H1 (cell line): ENCODE measurements at places on chromosomes 12 and 14. TPM values are rescaled to one million over a fixed set of nuclear protein-coding genes. Genes with fewer than 3 reads are reported as not detected.
A peak's percentile ranks its signal among the peaks of the same experiment; 100 is the strongest.

The SCYL2 gene
- 45.0 and 48.7 TPM in 2 replicates for total RNA-seq

DNA sequence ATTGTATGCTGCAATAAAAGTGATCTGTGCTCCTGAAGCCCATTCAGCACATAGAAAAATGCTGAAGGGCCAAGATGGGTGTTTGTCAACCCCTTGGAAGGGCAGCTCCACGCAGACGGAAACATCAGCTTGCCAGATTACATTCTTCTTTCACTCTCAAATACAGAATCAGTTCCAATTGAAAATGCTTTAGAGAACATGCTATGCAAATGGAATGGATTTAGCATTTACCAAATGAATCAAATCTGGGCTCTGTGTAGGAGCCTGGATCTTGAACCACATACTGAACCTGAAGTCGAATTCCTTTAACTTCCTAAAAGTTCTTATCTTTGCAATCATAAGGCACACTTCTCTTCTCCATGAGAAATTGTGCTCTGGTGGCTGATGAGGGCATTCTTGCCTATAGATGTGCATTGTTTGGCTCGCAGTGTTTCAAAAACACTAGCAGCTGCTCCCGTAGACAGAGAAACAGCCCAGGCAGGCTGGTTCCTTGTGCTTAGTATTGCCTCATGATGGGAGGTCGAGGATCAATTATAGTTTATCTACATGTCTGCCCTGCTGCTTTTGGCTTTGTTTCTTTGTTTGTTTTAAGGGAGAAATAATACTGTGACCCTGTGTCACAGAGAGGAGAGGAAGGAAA lies 489.8 kb upstream of the FLRT2 start:
- no peak for DNase-seq
- H3K27ac ChIP-seq: no peak overlapping the region
- no peaks in the 10 kb centered on the region for H3K27me3 ChIP-seq
- no peaks in the 10 kb centered on the region for H3K36me3 ChIP-seq

The ABCD2 gene
- total RNA-seq: 0.06 TPM in 1 of 2 replicates, not detected in the other

The SLC2A14 gene
- total RNA-seq: 18.2 and 19.3 TPM in 2 replicates

GRCh38 chr14:88323523-88324199 lies 592 bp upstream of the KCNK10 start:
- peaks cover 5% of the 10 kb centered on the region for H3K4me1 ChIP-seq
- H3K4me3 ChIP-seq: peak overlapping the region; percentile 53
- no peak for DNase-seq
- peaks cover 71% of the 10 kb centered on the region for H3K27me3 ChIP-seq
- H3K36me3 ChIP-seq: no peaks in the 10 kb centered on the region

GRCh38 chr14:103879570-103880347 lies 32.4 kb upstream of the PPP1R13B start:
- H3K27ac ChIP-seq: 0 out of 2 replicates have a peak overlapping the region, but pooled peaks have one; percentile 26
- no peaks in the 10 kb centered on the region for H3K36me3 ChIP-seq
- H3K4me3 ChIP-seq: no peak overlapping the region
- peak; percentile 73 for DNase-seq
- no peaks in the 10 kb centered on the region for H3K27me3 ChIP-seq
- peaks cover 18% of the 10 kb centered on the region for H3K4me1 ChIP-seq

GRCh38 chr14:23828616-23829015 lies 125.0 kb upstream of the DHRS4 start:
- H3K27ac ChIP-seq: no peak overlapping the region
- H3K4me1 ChIP-seq: no peaks in the 10 kb centered on the region
- no peaks in the 10 kb centered on the region for H3K27me3 ChIP-seq
- no peak for DNase-seq
- H3K36me3 ChIP-seq: no peaks in the 10 kb centered on the region

DNA sequence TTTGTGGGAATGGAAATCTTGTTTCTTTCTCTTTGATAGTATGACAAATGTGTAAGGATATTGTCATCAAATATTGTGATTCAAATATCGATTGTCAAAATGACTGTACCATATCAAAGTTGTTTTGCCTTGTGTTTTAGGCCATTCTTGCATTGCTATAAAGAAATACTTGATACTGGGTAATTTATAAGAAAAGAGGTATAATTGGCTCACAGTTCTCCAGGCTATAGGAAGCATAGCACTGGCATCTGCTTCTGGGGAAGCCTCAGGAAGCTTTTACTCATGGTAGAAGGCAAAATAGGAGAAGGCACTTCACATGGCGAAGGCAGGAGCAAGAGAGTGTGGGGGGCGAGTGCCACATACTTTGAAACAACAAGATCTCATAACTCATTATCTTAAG lies 7.8 kb downstream of the TRMT5 start:
- H3K27ac ChIP-seq: no peak overlapping the region
- H3K4me1 ChIP-seq: no peaks in the 10 kb centered on the region
- DNase-seq: no peak

GRCh38 chr12:67433385-67434175 lies 164.4 kb downstream of the CAND1 start:
- H3K4me3 ChIP-seq: no peak overlapping the region
- H3K36me3 ChIP-seq: no peaks in the 10 kb centered on the region
- H3K27ac ChIP-seq: no peak overlapping the region
- DNase-seq: no peak
- H3K4me1 ChIP-seq: no peaks in the 10 kb centered on the region

The MDGA2 gene
- total RNA-seq: 0.69 and 1.1 TPM in 2 replicates

GRCh38 chr14:36663404-36664321 lies 2.0 kb downstream of the PAX9 start:
- H3K36me3 ChIP-seq: no peaks in the 10 kb centered on the region
- no peak overlapping the region for H3K27ac ChIP-seq
- peak overlapping the region; percentile 62 for H3K4me3 ChIP-seq
- peak; percentile 80 for DNase-seq

The PIWIL1 gene
- total RNA-seq: not detected in 2 replicates

- no peak for DNase-seq
- no peak overlapping the region for H3K4me3 ChIP-seq
- no peaks in the 10 kb centered on the region for H3K36me3 ChIP-seq
- H3K27me3 ChIP-seq: no peaks in the 10 kb centered on the region
These were observed 30.4 kb downstream of the HEATR5A start for GRCh38 chr14:31389946-31390345.

GRCh38 chr14:96805956-96806355 lies 8.8 kb downstream of the VRK1 start:
- H3K27ac ChIP-seq: no peak overlapping the region
- no peaks in the 10 kb centered on the region for H3K4me1 ChIP-seq
- no peaks in the 10 kb centered on the region for H3K36me3 ChIP-seq
- no peak for DNase-seq
- no peak overlapping the region for H3K4me3 ChIP-seq

DNA sequence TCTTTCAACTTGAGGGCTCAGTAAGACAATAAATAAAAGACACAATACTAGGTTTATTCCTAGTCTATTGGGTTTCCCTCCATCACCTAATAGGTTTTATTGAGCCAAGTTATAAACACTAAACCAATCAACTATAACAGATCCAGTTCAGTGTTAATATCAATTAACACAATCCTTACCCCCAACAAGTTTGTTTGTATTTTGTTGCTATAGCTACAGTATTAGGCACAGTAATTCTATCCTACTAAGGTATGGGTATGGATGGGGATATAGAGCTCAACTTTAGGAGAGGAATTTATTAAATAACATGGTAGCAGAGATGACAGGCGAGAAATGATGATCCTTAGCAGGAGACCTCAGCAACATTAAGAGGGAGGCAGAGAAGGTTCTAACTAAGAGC lies 13.3 kb downstream of the PPP4R3A start:
- no peaks in the 10 kb centered on the region for H3K4me1 ChIP-seq
- DNase-seq: no peak
- no peaks in the 10 kb centered on the region for H3K27me3 ChIP-seq
- H3K36me3 ChIP-seq: no peaks in the 10 kb centered on the region; the same call in 1 of the 2 replicates

DNA sequence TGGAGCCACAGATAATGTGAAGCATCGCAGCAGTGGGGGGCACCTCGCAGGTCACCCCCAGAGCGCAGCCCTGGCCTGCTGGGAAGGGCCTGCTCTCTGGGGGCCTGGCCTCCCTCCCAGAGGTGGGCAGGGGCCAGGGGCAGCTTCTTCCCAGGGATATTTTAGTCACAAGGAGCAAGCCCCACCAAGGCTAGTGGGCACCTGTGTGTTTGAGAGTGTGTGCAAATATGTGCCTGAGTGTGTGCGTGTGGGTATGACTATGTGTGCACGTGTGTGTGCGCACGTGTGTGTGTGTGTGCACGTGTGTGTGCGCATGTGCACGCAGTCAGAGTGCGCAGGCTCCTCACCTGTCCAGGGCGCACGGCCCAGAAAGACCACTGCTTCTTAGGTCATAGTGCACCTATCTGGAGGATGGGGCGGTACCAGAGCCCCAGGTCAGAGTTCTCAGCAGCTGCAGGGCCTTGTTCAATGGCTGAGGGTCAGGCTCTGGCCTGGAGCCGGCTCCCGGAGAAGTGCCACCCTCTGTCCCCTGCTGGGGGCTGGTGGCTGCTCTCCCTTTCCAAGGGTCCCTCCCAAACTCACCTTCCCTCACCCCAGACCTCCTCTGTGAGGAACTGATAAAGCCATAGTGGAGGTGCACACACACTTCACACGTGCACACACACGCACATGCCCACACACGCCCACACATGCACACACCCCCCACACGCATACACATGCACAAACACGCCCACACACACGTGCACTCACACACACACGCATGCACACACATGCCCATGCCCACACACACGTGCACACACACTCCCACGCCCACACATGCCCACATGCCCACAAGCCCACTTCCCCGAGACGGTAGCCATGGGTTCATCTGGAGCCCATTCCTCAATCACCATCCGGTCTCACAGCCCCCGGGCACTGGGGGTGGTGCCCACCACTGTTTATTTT lies 128.5 kb downstream of the KIF26A start:
- no peaks in the 10 kb centered on the region for H3K36me3 ChIP-seq
- no peaks in the 10 kb centered on the region for H3K27me3 ChIP-seq
- no peak overlapping the region for H3K4me3 ChIP-seq
- no peaks in the 10 kb centered on the region for H3K4me1 ChIP-seq
- H3K27ac ChIP-seq: no peak overlapping the region

- no peak overlapping the region for H3K4me3 ChIP-seq
- H3K27me3 ChIP-seq: no peaks in the 10 kb centered on the region
- no peaks in the 10 kb centered on the region for H3K36me3 ChIP-seq
- H3K4me1 ChIP-seq: no peaks in the 10 kb centered on the region
- no peak overlapping the region for H3K27ac ChIP-seq
These were observed 717.3 kb downstream of the TRHDE start for GRCh38 chr12:72989458-72989947.

GRCh38 chr14:85536833-85537190 lies 6.9 kb downstream of the FLRT2 start:
- peaks cover 21% of the 10 kb centered on the region; the same call in 1 of the 2 replicates for H3K4me1 ChIP-seq
- H3K27me3 ChIP-seq: peaks cover 27% of the 10 kb centered on the region
- no peak overlapping the region for H3K4me3 ChIP-seq
- no peak overlapping the region for H3K27ac ChIP-seq
- no peaks in the 10 kb centered on the region for H3K36me3 ChIP-seq

The MYF5 gene
- total RNA-seq: not detected in 2 replicates

The SPTLC2 gene
- 31.8 and 35.1 TPM in 2 replicates for total RNA-seq

GRCh38 chr12:92602930-92603623 lies 99.7 kb upstream of the PLEKHG7 start:
- H3K27ac ChIP-seq: no peak overlapping the region
- no peak overlapping the region for H3K4me3 ChIP-seq
- no peaks in the 10 kb centered on the region for H3K36me3 ChIP-seq
- no peak for DNase-seq
- no peaks in the 10 kb centered on the region for H3K27me3 ChIP-seq
- H3K4me1 ChIP-seq: no peaks in the 10 kb centered on the region

DNA sequence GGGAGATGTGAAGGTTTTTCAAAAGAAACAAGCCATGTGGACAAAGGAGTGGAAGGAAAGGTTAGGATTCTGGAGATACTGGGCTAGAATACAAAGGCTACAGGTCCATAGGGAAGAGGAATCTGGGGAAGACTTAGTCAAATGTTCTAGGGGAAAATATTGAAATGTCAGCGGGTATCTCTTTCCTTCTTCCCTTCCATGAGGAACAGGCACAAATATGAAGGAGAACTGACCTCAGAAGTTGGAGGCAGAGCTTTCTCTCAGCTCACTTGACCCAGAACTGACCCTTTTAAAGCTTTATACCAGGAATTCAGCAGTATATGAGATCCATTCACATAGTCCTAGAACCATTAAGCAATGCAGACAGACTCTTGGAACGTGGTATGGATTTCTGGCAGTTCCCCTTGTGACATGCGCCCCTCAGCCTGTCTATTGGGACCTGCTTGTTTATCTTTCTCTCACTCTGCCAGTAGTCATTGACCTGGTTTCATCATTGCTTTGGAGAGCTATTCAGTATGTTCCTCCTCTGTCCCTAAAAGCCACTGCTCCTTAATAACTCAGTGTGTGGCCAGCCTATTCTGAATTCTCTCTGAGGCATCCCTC lies 43.0 kb upstream of the GSG1 start:
- H3K4me1 ChIP-seq: no peaks in the 10 kb centered on the region
- no peaks in the 10 kb centered on the region for H3K27me3 ChIP-seq

DNA sequence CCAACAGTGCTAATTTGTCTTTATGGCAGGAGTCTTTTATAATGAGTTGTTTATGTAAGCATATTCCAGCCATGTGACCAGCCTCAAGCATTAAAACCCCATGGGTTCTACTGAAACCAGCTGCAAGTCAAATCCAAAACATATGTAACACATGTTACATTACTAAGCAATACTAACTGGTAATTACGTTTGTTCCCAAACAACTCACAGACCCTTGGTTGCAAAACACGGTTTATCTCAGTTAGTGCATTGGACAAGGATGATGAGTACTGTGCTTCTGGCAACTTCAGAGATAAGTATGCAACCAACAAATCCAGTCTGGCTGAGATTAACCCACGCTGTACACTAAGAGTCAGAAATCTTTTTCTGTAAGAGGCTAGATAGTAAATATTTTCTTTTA lies 110.1 kb upstream of the FAR2 start:
- DNase-seq: no peak
- no peak overlapping the region for H3K27ac ChIP-seq
- H3K36me3 ChIP-seq: no peaks in the 10 kb centered on the region
- H3K4me1 ChIP-seq: no peaks in the 10 kb centered on the region
- H3K27me3 ChIP-seq: no peaks in the 10 kb centered on the region

DNA sequence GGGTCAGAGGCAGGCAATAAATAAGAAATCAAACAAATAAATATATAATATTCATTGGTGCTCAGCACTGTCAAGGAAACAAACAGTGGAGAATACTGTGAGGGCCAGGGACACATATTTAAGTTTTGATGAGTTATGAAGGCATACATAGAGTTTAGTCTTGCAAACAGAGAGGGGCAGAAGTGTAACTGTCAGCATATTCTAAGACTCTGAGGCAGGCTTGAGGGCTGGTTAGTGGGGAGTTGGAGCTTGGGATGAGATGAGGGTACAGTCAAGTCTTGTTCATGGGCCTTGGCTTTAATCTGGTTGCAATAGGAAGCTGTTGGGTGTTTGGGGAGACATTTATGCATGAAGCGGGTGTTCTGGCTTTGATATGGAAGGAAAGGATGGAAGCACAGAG lies 78.9 kb downstream of the PELI2 start:
- no peak overlapping the region for H3K27ac ChIP-seq
- no peak overlapping the region for H3K4me3 ChIP-seq
- peaks cover 4% of the 10 kb centered on the region; the same call in 1 of the 2 replicates for H3K4me1 ChIP-seq
- H3K27me3 ChIP-seq: no peaks in the 10 kb centered on the region
